ENCODE measurements at places on chromosomes 11 and 22.

GRCh38 chr22:19717181-19717580 is 2.9 kb downstream of the SEPTIN5 start:
- DNase-seq = no peak

DNA sequence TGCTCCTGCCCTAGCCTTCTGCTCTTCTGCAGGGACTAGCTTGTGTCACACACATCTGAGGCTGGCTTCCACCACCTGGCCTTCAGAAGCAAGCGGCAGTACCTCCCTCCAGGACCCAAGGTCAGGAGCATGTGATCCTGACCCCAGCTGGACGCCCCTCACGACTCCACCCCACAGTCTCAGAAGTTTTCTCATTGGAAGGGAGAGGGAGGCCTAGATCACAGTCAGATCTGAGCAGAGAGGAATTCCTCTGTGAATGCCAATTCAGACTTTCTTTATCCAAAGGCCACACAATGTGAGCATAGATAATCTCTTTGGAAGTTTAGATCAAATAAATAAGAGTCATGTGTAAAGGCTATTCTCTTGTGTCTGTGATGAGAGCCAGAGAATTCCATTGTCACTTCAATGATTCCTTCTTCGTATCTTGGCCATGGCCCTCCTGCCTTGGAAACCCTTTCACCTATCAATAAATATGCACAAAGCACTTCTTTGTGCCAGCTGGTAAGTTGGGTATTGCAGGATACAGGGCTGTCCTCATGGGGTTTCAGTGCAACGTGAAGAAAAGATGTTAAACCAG is 142.9 kb downstream of the SNX19 start:
- DNase-seq = no peak

GRCh38 chr11:112797648-112798293 is 163.4 kb upstream of the NCAM1 start:
- DNase-seq = no peak

DNA sequence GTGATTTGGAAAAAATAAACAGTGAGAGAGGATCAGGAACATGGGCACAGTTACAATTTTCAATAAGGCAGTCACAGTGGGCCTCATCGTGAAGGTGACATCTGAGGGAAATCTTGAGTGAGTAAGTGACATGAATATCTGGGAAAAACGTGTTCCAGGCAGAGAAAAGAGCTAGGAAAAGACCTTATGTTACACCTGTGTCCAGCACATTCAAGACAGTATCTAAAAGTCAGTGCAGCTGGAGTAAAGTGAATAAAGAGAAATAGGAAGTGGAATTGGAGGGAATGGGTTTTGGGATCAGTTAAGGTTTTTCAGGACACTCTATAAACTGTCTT is 827.5 kb upstream of the FAT3 start:
- DNase-seq = no peak

GRCh38 chr22:32318361-32318760 is 39.3 kb upstream of the RFPL3 start:
- DNase-seq = no peak

GRCh38 chr22:35888181-35888870 is 140.3 kb downstream of the RBFOX2 start:
- DNase-seq = no peak

DNA sequence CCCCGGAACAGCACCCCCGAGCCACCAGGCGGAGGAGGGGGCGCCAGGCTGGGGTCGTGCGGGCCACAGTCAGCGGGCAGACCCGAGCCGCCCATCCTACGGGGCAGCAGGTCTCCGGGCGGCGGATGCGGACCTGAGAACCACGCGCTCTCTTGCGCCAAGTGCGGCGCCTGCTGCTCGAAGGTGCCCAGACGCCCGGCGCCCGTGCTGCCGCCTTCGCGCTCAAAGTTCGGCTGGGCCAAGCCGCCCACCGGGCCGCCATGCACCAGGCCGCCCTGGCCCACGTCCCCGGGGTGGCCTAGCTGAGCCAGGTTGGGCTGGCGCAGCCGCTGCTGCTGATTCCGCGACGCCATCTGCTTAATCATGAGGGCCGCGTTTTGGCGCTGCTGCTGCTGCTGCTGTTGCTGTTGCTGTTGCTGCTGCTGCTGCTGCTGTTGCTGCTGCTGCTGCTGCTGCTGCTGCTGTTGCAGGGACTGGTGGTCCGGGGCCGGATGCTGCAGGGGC is 3.0 kb downstream of the MN1 start:
- DNase-seq = no peak

DNA sequence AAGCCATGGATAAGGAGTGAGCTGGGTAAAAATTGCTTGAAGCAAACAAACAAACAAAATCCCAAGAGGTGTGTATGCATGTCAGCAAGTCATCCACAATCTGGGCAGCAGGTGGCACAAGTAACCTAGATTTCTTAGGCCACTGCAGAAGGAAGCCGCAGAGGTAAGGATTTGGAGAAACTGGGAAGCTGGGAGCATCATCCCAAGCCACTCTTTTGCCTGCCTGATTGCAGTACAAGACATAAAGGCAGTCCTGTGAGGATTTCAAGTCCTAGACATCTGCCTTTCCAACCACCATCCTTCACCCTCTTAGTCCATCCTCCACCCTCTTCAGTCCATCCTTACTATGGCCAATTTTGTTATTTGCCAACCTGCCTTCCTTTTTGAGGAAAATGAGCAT is 67.2 kb upstream of the BMAL1 start:
- no peak for DNase-seq

GRCh38 chr11:63536669-63537292 is at the start of gene PLAAT4:
Gene PLAAT4 (plus strand): TSS chr11:63536808. CDS start chr11:63536869, 61 bp downstream.
- DNase-seq = no peak

DNA sequence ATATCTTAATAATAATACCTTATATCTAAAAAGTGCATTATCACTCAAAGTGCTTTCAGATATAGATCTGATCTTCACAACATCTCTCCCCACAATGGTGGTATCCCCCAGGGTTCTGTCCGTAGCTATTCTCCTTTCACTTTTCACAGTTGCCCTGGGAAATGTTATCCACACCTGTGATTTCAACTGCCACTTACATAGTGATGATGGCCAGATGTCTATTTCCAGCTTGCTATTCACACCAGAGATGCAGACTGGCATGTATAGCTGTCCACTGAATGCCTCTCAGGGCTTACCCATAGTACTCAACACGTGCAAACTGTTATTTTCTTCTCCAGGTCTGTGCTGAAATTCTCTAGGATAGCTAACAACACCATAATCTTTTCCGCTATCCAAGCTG is 724.7 kb downstream of the DLG2 start:
- DNase-seq = no peak

DNA sequence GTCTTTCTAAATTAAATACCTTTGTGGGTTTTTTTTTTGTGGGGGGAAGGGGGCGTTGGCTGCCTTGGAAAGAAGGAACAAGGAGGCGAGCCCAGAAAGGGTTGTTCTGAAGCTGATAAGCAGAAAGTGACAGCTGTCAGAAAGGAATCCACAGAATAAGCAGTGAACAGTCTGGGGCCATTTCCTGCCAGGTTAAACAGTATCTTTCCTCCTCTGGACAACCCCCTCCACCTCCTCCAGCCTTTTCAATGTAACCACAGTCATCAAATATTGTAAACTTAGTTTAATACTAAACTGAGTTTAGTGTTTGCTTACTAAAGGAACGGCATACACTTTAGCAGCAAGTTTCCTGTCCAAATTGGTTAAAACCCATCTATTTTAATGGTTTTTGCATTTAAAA is 271.2 kb upstream of the SYN3 start:
- no peak for DNase-seq

- DNase-seq = no peak
These were observed 5.7 kb upstream of the HINFP start for GRCh38 chr11:119115484-119116234.

DNA sequence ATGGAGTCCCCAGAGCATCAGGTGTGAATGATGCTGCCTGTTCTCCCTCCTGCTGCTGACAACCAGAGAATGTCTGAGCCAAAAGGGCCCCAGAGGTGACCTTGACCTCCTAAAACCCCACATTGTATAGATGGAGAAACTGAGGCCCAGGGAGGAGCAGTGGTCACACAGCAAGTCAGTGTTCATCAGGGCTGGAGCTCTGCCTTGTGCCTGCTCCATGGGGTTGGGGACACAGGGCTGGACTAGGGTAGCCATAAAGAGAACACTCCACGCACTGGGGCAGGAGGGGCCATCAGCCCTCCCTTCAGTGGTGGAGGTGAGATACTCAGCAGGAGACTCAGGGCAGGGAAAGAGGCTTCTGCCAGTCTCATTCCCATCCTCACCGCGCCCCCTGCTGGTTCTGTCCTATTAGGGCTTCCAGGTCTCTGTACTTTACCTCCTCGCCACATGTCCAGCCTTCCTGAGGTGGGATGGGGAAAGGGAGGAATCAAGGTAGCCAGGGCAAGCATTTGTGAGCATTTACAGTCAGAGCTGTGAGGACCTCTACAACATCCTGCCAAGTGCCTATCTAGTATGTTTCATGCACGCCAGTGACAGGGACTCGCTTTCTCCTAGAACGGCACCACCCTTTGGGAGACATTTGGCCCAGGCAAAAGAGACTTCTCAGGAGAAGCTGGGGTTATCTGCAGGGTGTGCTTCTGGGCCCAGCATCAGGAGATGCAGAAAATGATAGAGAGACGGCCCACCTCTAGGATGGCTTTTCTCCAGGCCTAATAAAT is 43.2 kb downstream of the NEU3 start:
- no peak for DNase-seq
